Chondrocyte (in vitro differentiated cells): ENCODE measurements at places on chromosomes 5 and 9. TPM values are rescaled to one million over a fixed set of nuclear protein-coding genes. Genes with fewer than 3 reads are reported as not detected.

The CCL28 gene
- total RNA-seq = 0.10 TPM in 1 of 3 replicates, not detected in the others

- H3K27me3 ChIP-seq = no peaks in the 10 kb centered on the region
- no peak overlapping the region for H3K27ac ChIP-seq
- peaks cover 5% of the 10 kb centered on the region for H3K4me1 ChIP-seq
- DNase-seq = no peak
Observed at GRCh38 chr5:24786108-24786507, 141.3 kb upstream of the CDH10 start.

- peak overlapping the region; percentile 47 for H3K27ac ChIP-seq
- H3K27me3 ChIP-seq = no peaks in the 10 kb centered on the region
- no peak overlapping the region for H3K4me3 ChIP-seq
- H3K4me1 ChIP-seq = peaks cover 51% of the 10 kb centered on the region
- H3K36me3 ChIP-seq = no peaks in the 10 kb centered on the region
- peak; percentile 96 for DNase-seq
Observed at GRCh38 chr5:140244525-140245025, 58.3 kb downstream of the PFDN1 start.

The CHSY3 gene
- total RNA-seq = 18.1 to 44.6 TPM (median 19.7 TPM) in 3 replicates

DNA sequence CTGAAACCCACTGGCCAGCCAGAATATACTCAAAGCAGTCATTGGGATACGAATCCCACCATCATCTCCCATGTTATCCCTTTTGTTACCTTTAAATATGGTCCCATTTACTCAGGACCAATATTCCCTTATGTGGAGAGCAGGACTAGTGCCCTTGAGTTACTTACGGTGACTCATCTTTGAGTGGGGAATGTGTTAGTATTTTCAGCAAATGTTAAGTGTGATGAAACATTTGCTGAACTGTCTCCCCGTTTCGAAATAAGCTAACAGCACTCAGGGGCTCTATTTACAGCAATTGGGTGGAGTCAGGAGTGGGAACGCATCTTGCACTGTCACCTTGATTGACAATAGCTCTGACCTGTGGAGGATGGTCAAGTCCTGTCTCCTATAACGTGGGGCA is 67.4 kb downstream of the CTSL start:
- H3K4me3 ChIP-seq = no peak overlapping the region
- H3K4me1 ChIP-seq = peaks cover 8% of the 10 kb centered on the region
- H3K27me3 ChIP-seq = peaks cover 4% of the 10 kb centered on the region
- no peak overlapping the region for H3K27ac ChIP-seq
- DNase-seq = no peak

DNA sequence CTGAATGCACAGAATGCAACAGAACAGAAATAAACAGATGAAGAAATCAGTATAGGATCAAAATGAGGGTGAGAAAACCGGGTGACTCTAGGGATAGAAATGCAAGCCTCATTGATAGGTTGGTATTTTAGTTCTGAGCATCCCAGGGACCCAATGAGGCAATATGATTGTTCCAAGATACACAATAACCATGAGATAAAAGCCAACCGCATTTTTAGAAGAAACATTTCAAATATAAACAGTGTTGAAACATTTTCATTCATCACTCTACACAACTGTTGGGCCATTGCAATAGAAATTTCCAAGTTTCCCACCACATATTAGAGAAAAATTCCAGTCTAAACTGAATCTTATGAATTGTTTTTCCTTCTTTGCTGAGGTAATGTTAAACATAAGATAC is 452.3 kb upstream of the PTGER4 start:
- no peaks in the 10 kb centered on the region for H3K36me3 ChIP-seq
- no peak overlapping the region for H3K4me3 ChIP-seq
- H3K27me3 ChIP-seq = peaks cover 3% of the 10 kb centered on the region
- H3K4me1 ChIP-seq = peaks cover 8% of the 10 kb centered on the region
- no peak overlapping the region for H3K27ac ChIP-seq

- no peak overlapping the region for H3K4me3 ChIP-seq
- peaks cover 25% of the 10 kb centered on the region for H3K4me1 ChIP-seq
- no peaks in the 10 kb centered on the region for H3K36me3 ChIP-seq
- peak overlapping the region; percentile 41 for H3K27ac ChIP-seq
- DNase-seq = no peak
- H3K27me3 ChIP-seq = no peaks in the 10 kb centered on the region
Observed at GRCh38 chr9:94697972-94698581, 28.4 kb upstream of the AOPEP start.
